ENCODE measurements at places on chromosomes 1 and 21. TPM values are rescaled to one million over a fixed set of nuclear protein-coding genes. Genes with fewer than 3 reads are reported as not detected.

Gene LRRC71
- 1.1 TPM for polyA plus RNA-seq

Gene RCAN3
- polyA plus RNA-seq = 10.7 TPM

DNA sequence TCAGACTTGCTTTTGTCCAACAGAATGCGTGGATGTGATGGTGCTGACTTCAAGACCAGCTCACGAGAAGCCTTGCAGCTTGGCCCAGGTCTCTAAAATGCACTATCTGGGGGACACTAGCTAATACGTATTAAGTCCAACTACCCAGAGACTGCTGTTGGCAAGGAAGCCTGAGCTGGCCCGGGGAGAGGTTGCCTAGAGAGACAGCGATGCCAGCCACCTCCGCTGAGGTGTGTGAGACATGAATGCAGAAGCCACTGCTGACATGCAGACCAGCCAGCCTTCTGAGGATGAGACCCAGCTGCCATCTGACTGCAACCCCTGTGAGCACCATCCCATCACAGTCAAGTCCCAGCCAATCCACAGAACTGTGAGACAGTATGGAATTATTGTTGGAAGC, 32.5 kb downstream of the THAP3 start:
- no peak for DNase-seq

Gene FLG2
- polyA plus RNA-seq = 0.27 TPM

- no peak for DNase-seq
Measured at GRCh38 chr1:51280321-51280978, 44.4 kb downstream of the RNF11 start.

Gene FCER1G
- polyA plus RNA-seq = 9.8 TPM

Gene GPATCH3
- 17.0 TPM for polyA plus RNA-seq

DNA sequence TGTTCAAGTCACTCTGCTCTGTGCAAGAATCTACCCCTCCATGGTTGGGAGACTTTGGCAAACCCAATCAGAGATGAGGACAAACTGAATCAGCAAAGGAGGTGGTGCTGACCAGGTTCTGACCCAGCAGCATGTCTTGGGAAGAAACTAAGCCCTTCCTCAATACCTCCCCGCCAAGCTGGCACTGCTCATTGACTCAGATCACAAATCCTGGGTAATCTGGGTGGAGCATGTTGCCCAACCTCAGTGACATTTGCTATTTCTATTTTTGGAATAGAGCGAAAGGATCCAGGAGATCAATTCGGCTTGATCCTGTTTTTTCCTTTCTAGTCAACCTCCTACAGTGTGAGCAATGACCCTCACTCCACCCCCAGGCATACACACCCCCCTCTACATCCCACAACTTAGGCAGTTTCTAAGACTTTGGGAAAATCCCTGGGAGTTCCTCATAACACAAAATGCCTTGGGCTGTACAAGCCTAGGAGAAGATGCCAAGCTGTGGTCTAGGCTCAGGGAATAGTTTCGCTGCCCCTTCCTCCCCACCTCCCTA, 166.8 kb upstream of the KCNJ6 start:
- no peak for DNase-seq

GRCh38 chr1:179082999-179083335, 1.1 kb downstream of the TOR3A start:
- no peak for DNase-seq

GRCh38 chr1:60898413-60898812, 183.9 kb upstream of the NFIA start:
- DNase-seq = no peak

Gene F5
- polyA plus RNA-seq = 7.3 TPM

GRCh38 chr1:207362962-207363860, 41.7 kb downstream of the CD55 start:
- DNase-seq = no peak

Gene PLA2G2F
- 0.40 TPM for polyA plus RNA-seq

GRCh38 chr1:16246961-16247360, 10.0 kb upstream of the CPLANE2 start:
- no peak for DNase-seq

GRCh38 chr1:63480057-63480456, 43.0 kb downstream of the ITGB3BP start:
- DNase-seq = no peak
